ENCODE measurements at places on chromosomes 16 and 17. TPM values are rescaled to one million over a fixed set of nuclear protein-coding genes. Genes with fewer than 3 reads are reported as not detected.

DNA sequence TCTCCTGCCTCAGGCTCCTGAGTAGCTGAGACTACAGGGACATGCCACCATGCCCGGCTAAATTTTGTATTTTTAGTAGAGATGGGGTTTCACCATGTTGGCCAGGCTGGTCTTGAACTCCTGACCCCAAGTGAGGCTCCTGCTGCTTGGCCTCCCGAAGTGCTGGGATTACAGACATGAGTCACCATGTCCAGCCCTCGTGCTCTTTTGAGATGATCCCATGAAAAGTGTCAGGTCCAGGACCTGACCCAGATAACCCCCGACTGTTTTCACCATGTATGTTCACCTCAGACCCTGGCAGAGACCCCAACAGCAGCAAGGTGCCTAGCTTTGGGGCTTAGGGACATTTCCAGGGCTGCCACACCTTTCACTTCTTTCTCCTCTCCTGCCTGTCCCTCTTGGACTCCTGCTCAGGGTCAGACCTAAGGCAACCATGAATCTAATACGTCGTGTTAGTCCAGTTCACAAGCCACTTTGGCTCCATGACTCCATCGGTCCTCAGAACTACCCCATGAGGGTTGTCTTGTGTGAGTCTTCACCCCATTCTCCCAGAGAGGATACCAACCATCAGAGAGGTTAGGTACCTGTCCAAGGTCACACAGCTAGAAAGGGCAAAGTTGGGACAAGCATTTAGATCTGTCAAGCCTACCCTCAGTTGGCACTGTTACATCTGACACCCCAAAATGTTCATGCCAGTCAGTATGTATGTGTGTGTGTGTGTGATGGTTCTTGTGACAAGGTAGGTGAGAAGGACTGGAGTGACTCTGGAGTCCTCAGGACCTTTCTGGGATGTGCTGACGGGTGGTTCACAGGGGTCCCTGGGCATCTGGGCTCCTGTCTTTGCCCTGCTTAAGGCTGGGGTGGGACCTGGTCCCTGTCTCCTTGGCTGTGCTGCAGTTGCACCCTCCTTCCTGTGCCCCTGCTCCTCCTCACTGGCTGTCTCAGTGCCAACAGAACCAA lies 23.1 kb upstream of the MAP3K14 start:
- DNase-seq = no peak

- no peak for DNase-seq
These were observed 119.0 kb downstream of the SPECC1 start for GRCh38 chr17:20128036-20128667.

- no peak for DNase-seq
These were observed 15.5 kb upstream of the CDH15 start for GRCh38 chr16:89155851-89156739.

DNA sequence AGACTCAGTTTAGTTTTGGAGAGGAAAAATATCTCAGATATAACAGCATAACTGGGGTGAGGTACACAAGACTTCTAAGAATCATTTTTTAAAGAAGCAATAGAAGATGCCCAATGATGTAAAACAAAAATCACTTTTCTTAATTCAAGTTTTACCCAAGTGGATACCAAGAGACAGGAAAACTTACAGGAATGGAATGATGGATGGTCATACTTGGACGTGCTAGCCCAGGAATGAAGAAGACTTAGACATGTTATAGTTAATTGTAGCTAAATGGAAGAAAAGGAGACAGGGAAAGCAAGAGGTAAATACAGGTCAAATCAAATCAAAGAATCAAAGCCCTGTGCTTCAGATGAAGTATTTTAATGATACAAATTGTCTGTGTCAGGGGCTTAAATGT lies 312.7 kb upstream of the KCNJ16 start:
- no peak for DNase-seq

DNA sequence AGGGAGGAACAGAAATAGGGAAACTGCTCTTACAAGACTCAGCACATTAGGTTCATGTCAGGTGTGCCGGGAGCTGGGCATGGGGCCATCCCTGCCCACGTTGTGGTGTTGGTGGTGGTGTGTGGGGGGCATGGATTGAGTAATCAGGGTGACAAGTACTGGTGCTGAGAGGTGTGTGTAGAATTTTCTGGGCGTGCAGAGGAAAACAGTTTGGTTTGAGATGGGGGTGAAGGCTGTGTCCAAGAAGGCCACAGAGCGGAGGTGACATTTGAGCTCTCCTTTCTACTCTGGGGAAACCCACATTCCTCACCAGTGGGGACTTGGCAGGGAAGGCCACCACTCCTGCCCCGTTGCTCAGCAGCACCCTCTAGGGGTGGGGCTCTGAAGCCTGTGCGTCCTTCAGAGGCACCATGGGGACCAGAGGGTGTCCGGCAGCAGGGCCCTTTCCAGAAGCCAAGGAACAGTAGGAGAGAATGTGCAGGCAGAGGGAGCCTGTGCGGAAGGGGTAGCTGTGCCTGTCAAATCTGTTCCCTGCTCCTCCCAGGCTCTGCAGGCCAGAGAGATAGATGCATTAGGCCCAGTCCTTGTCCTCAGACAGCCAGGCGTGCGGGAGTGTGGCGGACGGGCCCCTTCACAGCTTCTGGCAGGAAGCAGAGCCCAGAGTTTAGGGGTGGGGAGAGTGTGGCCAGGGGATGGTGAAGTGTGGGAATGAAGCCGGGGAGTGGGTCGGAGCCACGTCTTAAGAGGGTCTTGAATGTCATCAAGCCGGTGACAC lies 48.7 kb upstream of the GSE1 start:
- peak; percentile 62 for DNase-seq

GRCh38 chr17:55416470-55417052 lies 5.1 kb downstream of the MMD start:
- DNase-seq = no peak

DNA sequence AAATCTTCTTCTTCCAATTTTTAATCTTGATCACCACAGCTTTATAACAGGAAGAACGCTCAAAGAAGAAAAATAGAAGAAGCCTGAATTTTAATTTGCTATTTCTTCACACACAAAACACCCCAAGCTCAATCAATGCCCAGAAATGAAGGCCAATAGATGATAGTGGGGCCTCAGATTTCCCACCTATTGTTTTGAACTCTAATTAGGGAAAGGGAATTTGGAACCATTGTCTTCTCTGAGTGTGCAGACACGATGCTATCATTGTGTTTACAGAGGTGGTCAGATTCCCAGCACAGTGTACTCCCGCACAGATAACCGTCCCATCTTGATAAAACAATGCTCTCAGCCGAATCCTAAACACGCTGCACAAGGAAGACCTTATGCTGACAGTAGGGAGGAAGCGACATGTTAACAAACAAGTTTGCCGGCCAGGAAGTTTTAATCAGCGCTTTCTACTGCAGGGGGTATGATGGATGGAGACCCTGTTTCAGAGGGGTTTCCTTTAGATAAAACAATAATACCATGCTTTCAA lies 684.7 kb downstream of the MAF start:
- no peak for DNase-seq

DNA sequence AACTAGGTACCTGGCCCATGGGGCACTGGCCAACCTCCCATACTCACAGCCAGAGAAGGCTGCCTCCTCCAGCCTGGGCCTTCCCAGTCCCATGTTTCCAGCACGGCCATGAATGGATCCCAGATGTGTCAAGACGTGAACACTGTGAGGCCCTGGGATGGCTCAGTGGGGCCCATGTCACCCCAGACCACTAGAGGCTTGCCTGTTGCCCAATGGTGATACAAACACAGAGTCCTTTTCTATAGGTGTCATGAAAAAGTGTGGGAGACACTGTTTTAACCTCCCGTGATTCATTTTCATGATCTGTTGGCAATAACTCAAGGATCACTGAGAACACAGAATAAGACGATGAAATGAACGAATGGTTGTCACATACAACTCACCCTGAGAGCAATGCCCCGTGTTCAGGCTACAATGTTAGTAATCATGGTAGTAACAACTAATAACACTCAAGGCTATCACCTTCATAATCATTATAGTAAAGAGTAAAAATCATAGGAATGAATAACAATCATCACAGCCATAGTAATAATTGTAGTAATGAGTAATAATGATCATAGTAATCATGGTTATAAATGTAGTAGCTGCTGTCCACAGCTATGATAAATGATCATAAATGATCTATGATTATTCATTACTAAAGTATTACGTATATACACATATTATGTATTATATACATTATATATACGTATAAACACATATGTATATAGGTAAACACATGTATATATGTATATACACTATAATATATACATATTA lies 64.0 kb downstream of the DYNLRB2 start:
- DNase-seq = no peak

- no peak for DNase-seq
These were observed 126.5 kb upstream of the RCVRN start for GRCh38 chr17:10031606-10032005.

- DNase-seq = no peak
These were observed 14.7 kb downstream of the RARA start for GRCh38 chr17:40323391-40324381.

- no peak for DNase-seq
These were observed 160.6 kb upstream of the RPL38 start for GRCh38 chr17:74042744-74043486.

DNA sequence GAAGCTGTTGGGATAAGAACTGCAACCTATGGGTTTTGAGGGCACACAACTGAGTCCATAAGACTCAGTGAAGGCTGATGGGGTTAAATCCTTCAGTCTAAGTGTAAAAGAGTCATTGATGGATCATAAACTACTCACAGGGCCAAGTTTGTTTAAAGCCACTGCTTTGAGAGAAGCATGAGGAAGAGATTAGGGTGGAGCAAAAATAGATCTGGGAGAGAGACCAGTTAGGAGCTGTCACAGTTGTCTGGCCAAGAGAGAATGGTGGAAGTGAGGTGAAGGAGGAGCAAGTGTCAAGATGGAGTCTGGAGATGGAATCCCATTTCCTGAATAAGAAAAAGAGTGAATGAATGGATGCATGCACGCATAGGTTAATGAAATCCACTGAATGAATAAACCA lies 379.1 kb upstream of the CDH11 start:
- DNase-seq = no peak

DNA sequence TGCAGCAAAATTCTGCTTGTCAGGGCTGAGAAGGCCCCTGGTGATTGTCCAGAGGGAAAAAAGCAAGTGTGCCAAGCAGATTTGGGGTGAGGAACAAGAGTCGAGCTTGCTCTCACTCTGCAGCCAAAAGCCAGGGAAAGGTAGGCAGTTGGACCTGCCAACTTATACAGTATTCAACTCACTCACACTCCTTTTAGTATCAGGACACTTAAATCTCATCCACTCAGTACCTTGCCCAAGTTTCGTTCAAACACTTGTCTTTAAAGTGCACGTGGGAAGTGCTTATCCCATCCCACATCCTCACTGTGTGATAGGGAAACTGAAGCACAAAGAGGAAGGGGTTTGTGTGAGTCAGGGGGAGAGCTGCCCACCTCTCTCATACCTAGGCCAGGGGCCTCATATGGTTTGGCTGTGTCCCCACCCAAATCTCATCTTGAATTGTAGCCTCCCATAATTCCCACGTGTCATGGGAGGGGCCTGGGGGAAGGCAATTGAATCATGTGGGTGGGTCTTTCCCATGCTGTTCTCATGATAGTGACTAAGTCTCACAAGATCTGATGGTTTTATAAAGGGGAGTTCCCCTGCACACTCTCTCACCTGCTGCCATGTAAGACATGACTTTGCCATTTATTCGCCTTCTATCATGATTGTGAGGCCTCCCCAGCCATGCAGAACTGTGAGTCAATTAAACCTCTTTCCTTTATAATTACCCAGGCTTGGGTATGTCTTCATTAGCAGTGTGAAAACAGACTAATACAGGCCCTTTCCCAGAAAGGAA lies 25.6 kb upstream of the CES5A start:
- no peak for DNase-seq

DNA sequence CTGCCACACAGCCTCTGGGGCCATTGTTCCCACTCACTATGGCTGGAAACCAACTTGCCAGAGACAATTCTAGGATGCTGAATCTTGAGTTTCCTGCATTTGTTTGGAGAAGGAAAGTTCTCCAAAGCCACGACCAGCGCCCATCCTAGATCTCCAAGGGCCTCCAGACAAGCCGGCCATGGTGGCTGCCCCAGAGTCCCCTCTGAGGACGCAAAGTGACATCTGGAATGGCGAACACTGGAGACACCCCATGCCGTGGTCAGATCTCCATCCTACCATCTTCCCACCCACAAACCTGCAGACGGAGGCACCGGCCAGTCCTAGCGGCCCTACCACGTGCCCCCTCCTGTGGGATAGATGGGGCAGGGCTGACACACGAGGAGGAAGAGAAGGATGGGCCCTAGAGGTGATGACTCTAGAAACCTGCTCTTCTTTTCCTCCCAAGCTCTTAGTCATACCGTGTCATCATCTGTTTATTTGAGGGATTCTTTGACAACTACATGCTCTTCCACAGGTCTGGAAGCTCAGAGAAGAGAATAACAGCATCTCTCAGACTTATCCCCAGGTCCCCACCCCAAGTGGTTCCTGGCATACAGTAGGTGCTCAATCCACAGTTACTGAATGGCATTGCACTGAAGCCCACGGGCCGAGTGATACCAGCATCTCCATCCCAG lies 71.3 kb downstream of the MYH11 start:
- DNase-seq = no peak

GRCh38 chr16:69324013-69324531 lies 6.3 kb downstream of the PDF start:
- DNase-seq = peak; percentile 64

CENPT gene
- total RNA-seq = 20.0 TPM

CCL8 gene
- 0.61 TPM for total RNA-seq

SGCA gene
- 230 TPM for total RNA-seq

LIG3 gene
- 16.9 TPM for total RNA-seq

SPOP gene
- total RNA-seq = 27.5 TPM

HOXB7 gene
- total RNA-seq = 3.0 TPM

SMIM22 gene
- total RNA-seq = not detected

NUP93 gene
- total RNA-seq = 21.7 TPM
